Right cardiac atrium (tissue), 5 donors: ENCODE measurements at places on chromosomes 13 and 19.

DNA sequence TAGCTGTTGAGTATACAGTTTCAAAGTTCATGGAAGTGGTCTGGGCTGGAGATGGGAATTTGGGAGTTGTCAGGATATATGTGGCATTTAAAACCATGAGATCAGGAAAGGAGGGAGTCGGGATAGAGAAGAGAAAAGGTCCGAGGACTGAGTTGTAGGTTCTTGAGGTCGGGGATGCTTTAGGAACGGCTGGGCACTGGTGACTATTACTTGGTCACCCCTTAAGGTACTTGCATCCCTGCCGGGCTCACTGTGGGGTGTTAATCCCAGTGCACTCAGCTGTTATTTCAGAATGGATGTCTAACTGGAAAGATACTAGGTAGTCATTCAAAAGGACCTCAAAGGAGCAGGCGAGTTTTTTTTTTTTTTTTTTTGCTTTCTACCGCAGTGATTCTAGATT is 34.2 kb downstream of the WASF3 start:
- DNase-seq, result no peak

DNA sequence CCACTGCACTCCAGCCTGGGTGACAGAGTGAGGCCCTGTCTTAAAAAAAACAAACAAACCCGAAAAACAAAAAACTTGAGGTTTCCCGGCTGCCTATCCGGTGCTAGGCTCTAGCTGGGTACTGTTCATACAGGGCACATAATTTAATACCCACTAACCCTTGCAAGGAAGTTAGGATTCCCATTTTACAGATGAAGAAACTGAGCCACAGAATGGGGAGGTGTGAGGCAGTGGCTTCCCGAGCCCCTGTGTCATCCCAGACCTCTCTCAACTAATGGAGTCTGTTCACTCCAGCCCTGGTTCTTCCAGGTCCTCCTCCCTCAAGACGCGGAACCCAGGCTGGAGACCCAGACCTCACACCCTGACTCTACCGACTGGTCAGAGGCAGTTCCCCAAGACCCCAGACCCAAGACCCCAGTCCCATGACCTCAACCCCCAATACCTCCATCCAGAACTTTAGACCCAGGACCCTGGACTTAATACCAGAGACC is 576 bp downstream of the APBA3 start:
- DNase-seq, result peak; percentile 39

GRCh38 chr13:24038841-24039330 is 121.6 kb upstream of the SPATA13 start:
- DNase-seq, result no peak

DNA sequence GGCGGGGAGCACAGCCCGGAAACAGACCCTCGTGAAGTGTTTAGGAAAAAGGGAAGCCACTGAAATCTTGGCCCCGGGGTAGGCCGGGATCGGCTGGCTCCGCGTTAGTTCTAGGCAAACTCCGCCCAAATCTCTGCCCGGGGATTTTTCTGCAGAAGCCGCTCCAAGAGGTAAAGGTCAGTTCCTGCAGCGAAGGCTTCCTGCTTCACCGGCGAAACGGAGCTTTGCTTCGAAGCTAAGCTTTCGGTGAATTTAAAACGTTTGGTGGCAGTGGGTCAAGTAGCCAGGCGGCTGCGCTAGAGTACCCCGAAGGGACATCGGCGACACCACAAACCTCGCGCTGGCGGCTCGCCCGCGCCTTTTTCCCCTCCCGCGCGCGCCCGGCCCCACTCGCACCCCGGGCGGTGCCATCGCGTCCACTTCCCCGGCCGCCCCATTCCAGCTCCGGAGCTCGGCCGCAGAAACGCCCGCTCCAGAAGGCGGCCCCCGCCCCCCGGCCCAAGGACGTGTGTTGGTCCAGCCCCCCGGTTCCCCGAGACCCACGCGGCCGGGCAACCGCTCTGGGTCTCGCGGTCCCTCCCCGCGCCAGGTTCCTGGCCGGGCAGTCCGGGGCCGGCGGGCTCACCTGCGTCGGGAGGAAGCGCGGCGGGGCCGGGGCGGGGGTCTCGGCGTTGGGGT is 441 bp downstream of the GJB2 start:
- DNase-seq, result peak; percentile 40

- no peak for DNase-seq
Measured at GRCh38 chr19:2242092-2242537, 5.5 kb downstream of the SF3A2 start.

DNA sequence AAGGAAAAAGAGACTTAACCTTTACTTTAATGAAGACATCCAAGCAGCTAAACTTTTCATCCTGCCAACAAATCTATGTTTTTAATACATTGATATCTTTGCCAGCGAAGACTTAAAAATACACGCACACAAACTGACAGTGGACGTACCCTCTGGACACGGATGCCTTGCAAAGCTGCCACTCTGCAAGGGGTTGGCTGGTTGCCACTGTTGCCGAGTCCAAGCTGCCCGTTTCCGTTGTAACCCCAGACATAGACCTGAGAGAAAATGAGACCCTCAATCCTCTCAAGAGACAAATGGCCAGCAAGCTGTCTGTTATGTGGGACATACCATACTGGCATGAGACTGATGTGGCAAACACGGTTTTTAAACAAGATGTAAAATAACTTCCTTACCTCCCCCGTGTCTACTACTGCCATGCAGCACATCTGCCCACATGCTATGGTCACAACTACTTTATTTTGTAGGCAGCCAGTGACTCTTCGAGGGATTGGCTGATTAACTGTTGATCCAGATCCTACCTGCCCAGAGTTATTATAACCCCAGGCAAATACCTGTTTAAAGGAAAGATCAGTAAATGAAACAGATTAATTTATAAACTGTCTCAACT is 21.2 kb downstream of the RCBTB2 start:
- DNase-seq, result peak; percentile 38

GRCh38 chr13:99766641-99767045 is 204.9 kb downstream of the ZIC5 start:
- no peak for DNase-seq

DNA sequence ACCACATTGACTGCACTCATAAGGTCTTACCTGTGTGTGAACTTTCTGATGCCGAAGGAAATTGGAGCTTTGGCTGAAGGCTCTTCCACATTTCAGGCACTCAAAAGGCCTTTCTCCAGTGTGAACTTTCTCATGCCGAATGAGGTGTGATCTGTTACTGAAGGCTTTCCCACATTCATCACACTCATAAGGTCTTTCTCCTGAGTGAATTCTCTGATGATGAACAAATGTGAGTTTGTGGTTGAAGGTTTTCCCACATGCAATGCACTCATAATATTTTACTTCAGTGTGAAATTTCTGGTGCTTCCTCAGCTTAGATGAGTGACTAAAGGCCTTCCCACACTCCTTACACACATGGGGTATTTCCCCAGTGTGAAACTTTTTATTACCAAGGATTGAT is 5.7 kb downstream of the ZNF132 start:
- DNase-seq, result no peak

DNA sequence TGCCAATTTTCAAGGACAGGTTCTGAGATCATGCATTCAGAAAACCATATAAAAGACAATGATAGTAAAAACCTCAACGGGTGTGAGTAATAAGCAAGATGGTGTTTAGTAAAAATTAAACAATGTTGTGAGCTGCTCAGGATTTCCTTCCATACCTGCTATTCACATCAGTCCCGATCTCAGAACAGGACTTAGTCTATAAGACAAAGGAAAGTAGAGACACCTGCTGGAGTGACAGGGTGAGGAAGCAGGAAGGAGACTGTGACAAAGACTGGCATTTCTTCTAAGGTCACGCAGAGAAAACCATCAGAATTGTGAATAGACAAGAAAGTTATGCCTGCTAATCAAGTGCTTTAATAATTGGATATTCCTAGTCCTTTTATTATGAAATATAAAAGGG is 648.0 kb downstream of the DACH1 start:
- DNase-seq, result no peak

DNA sequence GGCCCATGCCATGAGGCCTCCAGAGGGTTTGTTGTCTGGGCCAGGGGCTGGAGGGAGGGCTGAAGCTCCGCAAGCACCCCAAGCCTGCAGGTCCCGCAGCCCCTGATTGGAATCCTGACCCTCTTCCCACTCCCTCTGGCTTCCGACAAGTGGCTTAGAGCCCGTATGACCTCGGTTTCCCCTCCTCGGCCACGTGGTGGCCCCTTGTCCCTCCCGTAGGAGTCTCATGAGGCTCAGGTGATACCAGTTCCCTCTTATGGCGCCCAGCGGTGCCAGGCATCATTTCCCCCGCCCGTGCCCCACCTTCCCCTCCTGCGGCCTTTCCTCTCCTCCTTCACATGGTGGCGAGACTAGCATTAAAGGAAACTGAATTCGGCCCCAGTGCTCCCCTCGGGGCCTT is 6.1 kb downstream of the THOP1 start:
- DNase-seq, result no peak

- no peak for DNase-seq
Measured at GRCh38 chr19:35144600-35145436, 1.8 kb downstream of the FXYD7 start.

DNA sequence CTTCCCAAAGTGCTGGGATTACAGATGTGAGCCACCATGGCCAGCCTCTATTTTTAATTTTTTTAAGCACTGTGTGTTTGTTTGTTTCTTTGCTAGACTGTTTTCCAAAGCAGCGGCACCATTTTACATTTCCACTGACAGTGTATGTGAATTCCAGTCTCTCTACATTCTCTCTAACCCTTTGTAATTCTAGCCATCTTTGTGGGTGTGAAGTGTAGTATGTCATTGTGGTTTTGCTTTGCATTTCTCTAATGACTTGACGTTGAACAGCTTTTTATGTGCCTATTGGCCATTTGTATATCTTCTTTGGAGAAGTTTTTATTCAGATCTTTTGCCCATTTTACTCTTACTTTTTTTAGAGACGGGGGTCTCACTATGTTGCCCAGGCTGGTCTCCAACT is 11.6 kb downstream of the PNPLA6 start:
- DNase-seq, result no peak

DNA sequence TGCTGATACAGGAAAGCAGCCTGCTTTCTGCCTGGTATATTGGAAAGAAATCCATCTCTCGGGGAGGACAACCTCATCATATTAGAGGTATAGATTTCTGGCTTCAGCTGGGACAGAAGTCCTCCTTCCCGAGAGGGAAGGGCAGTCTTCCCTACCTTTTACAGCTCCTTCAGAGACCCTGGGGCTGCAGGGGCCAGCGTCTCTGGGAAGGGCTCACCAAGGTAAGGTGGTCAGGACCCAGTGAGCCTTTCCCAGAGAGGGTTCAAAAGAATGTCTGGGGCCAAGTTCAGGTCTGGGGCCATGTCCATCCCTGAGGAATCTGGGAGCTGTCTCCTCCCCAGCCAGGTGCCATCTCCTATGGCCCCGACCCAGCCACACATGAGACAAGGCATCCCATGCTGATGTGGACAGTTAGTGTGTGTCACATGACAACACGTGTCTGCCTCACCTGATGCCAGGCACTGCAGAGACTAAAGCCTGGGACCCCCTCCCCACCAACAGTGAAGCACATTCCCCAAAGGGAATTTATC is 136.4 kb downstream of the URI1 start:
- DNase-seq, result no peak

DNA sequence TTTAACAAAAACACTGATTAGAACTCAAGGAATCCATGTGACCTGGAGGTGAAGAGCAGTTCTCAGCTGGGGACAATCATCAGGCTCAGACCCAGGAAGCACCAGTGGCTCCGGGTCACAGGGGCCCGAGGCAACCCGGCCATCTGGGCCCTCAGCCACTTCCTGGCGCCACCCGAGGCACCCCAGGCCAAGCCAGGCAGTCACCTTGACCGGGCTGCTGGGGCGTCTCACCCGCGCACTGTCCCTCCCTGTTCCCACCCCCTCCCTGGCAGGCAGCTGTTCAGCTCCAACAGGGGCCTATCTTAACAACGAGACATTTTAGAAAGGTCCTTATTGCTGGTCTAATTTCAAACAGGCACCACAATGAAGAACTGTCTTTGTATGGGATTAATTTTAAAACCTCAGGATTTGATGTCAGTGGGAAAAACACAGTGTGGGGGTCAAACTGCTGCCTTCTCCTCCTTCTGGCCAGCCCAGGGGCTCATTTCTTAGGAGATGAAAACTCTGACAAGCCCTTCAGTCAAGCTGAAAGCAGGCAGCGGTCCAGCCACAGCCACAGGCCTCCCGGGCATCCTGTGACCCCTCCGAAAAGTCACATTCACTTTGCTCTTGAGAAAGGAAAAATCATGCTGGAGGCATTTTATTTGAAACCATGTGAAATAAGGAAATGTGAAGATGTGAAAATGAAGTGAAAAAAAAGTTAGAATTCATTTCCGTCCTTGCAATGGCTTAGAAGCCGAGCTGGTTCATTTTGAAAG is 83.3 kb downstream of the KCTD15 start:
- DNase-seq, result peak; percentile 43

GRCh38 chr13:106528718-106529414 is 6.6 kb downstream of the EFNB2 start:
- DNase-seq, result no peak

DNA sequence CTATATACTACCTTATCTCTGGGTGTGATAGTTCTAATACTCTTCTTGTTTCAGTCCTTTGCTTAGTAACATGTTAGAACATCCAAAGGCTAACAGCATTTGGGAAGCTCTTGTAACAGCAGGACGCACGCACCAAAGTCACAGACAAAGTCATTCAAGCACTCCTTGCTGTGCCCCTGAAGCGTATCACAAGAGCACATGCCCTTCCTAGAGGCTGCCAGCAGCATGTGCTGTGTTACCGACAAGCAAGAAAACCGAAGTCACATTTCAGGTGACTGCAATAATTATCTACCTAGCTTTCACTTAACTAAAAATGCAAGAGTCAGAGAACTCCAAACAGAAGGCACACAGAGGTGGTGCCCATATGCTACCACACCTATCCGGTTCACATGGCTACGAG is 194.1 kb downstream of the KLF12 start:
- DNase-seq, result peak; percentile 55

DNA sequence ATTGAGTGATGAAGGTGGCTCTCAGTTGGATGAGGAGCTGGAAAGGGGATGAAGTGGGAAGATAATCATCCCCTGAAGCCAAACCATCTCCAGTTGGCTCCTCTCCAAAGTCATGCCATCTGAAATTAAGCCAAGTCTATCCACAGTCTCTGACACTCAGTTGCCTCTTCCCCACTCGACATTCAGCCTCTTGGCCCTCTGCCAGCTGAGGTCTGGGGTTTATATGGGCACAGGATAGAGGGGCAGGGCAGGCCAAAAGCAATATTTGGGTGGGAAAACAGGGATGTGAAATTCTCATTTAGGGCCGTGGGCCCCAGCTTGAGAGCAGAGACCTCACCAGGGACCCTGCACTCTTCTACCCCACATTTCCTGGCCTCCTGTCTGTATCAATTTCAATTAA is 85.9 kb downstream of the SLITRK1 start:
- DNase-seq, result no peak

GRCh38 chr13:98279473-98280175 is 102.6 kb upstream of the RNF113B start:
- DNase-seq, result no peak

DNA sequence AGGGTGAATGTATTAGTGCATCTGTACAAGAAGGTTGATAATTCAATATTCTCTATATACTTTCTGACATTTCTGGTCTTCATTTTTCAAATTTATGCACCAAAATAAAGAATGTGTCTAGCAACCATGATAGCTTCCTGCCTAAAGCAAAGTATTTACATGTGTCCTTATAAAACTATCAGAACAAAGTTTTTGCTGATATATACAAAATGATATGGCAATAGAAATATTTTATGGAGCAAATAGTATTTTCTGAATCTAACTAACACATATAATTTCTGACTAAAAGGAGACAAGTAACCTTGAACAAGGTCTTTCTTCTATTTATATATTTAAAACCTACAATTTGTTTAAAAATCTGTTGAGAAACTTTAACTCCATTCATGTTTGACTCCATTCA is 184.9 kb downstream of the DIAPH3 start:
- DNase-seq, result no peak
